ENCODE measurements at places on chromosomes 1 and 21.

DNA sequence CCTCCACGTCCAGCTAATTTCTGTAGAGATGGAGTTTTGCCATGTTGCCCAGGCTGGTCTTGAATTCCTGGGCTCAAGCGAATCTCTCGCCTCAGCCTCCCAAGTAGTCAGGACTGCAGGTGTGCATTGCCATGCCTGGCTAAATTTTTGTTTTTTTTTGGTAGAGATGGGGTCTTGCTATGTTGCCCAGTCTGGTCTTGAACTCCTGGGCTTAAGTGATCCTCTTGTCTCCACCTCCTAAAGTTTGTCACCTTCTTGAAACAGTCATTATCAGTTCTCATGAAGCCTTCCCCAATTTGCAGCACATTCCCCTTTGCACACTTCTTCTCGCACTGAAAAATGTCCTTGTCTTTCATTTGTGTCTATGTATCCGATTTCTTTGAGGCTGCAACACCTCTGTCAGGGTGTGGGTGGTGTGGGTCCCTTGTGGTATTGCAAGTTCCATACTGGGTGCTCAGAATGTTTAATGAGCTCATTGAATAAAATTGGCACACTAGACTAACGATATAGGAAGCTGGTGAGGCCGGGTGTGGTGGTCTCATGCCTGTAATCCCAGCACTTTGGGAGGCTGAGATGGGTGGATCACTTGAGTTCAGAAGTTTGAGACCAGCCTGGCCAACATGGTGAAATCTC is 2.9 kb upstream of the CORT start:
- DNase-seq, result no peak

DNA sequence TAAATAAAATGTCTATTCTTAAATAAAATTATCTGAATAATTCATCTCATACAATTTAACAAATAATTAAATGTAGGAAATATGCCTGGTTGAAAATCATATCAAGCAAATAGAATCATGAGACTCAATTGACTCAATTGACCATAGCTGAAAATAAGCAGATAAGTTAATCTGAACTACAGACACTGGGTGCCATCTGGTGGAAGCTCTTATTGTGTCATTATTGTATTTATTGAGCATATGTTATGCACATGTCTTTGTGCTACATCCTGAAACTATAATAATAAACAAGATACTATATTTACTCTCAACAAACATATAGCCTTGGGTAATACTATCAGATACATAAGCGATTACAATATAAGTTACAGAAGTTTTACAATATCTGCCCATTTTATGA is 41.0 kb downstream of the BRINP3 start:
- DNase-seq, result peak; percentile 30

DNA sequence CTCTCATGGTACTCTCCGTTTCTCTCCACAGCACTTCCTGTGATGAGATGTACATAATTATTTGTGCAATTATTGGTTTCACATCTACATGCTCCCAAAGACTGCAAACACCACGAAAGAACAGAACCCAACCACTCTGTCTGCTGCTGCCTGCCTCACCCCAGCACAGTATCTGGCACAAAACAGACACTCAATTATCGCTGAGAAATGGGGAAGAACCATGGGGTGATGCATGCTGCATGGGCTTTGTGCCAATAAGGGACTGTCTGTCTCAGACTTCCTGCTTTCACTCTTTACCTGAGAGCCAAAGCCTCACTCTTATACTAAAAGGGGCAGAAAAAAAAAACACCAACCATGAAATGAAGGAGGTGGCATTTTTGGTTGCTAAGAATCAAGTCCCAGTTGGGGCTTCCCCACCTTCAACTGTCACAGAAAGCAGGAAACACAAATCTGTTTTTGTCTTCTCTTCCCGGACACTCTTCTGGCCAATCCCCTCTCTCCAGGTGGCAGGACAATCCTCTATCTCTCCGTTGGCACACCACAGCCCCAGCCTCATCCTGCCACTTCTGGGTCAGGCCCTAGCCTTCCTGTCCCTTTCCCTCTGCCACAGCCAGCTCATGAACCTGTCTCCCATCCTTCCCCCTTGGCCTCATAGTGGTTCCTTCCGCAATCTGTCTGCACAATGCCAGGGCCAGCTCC is 82.0 kb downstream of the TGFBR3 start:
- peak; percentile 74 for DNase-seq

DNA sequence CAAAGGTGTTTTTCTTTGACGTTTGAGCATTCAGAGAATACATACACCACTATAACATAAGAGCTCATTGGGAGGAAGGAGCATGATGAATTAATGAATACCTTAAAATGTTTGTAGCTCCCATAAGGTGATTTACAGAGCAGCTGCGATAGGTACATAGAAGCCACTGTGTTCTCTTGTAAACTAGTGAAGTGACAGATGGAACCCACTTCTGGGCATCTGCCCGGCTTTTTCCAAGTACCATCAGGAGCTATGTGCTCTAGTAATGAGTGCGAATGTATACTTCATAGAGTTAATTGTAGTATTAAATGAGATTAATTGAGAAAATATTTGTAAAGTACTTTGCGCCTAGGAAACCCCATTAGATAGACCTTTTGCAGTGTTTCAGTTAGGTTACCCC is 48.4 kb downstream of the HENMT1 start:
- DNase-seq, result no peak
